ENCODE measurements at places on chromosomes 3 and 15. TPM values are rescaled to one million over a fixed set of nuclear protein-coding genes. Genes with fewer than 3 reads are reported as not detected.

DNA sequence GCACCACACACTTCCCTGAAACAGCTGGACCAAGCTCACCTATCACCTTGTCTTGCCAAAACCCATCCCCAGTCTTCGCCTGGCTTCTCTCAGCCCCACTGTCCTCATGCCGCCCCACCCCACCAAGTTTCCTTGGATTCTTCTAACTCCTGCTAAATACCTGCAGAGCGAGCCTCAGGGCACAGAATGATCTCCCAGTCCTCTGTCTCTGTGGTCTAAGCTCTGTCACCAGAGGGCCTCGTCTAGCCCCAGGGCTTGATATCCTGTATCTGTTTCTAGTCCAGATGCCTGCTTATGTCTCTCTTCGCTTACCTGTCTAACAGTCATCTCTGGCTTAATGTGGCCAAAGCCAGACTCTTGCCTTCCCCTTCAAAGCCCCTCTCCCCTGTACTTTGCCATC lies 9.7 kb downstream of the CCDC12 start:
- H3K4me3 ChIP-seq = no peak overlapping the region
- H3K4me1 ChIP-seq = no peaks in the 10 kb centered on the region
- no peaks in the 10 kb centered on the region for H3K36me3 ChIP-seq
- no peak for DNase-seq
- no peaks in the 10 kb centered on the region for H3K27me3 ChIP-seq
- H3K27ac ChIP-seq = no peak overlapping the region

DNA sequence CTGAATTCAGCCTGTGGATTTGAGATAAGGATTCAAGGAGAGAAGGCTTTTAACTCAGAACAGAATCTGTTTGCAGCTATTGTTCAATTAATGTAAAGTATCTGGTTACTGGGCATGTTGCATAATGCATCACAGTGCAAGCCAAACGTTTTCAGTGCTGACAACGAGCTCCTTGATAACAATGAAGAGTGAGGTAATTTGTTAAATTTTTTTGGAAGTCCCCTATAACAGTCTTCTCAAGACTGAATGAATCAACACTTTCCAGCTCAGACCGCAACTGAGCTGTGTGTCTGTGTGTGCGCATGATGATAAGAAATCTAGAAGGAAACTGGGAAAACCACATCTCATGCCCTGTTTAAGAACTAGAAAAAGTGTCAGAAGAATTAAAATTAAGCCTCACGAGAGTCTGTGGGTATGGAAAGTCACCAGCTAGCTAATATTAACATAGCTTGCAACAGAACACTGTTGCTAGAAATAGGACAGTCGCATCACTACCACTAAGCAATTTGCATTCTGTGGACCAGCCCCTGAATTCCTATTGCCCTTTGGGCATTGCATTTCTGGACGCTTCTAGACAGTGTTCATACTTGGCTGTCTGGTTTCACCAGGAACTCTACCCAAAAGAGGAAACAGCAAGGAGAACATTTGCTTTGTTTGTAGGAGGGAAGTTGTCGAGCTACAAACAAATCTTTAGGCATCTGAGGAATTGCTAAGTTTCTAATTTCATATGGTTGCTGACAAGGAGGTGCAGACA lies 43.7 kb upstream of the ATP2C1 start:
- no peaks in the 10 kb centered on the region for H3K27me3 ChIP-seq
- no peaks in the 10 kb centered on the region for H3K36me3 ChIP-seq
- peaks cover 13% of the 10 kb centered on the region for H3K4me1 ChIP-seq
- no peak overlapping the region for H3K27ac ChIP-seq
- no peak overlapping the region for H3K4me3 ChIP-seq

Gene IL17RB
- total RNA-seq = 7.0 TPM

- no peaks in the 10 kb centered on the region for H3K27me3 ChIP-seq
- H3K27ac ChIP-seq = no peak overlapping the region
- DNase-seq = no peak
- H3K4me1 ChIP-seq = no peaks in the 10 kb centered on the region
- H3K4me3 ChIP-seq = no peak overlapping the region
Measured at GRCh38 chr15:85353516-85353915, 26.9 kb upstream of the AKAP13 start.

All from H1 (cell line).